ENCODE measurements at places on chromosomes 5 and 9.

- peak; percentile 93 for DNase-seq
These were observed 12.5 kb upstream of the CTSL start for GRCh38 chr9:87713278-87713987.

- DNase-seq = peak; percentile 9
These were observed 47.1 kb upstream of the MATR3 start for GRCh38 chr5:139246394-139246793.

- DNase-seq = no peak
These were observed 85.7 kb upstream of the FAM169A start for GRCh38 chr5:74951865-74952264.

- DNase-seq = no peak
These were observed 3.6 kb upstream of the TGFBR1 start for GRCh38 chr9:99101271-99101670.

Data from fibroblast of the conjunctiva (primary cell).